ENCODE measurements at places on chromosomes 6 and 20.

- DNase-seq: no peak
Observed at GRCh38 chr6:24566020-24566767, 71.4 kb downstream of the ALDH5A1 start.

- DNase-seq: no peak
Observed at GRCh38 chr6:6409397-6410030, 89.1 kb upstream of the F13A1 start.

- DNase-seq: peak; percentile 41
Observed at GRCh38 chr6:121849477-121849876, 414.0 kb downstream of the GJA1 start.

GRCh38 chr6:136609873-136610706 is 59.9 kb upstream of the MAP7 start:
- DNase-seq: peak; percentile 14

DNA sequence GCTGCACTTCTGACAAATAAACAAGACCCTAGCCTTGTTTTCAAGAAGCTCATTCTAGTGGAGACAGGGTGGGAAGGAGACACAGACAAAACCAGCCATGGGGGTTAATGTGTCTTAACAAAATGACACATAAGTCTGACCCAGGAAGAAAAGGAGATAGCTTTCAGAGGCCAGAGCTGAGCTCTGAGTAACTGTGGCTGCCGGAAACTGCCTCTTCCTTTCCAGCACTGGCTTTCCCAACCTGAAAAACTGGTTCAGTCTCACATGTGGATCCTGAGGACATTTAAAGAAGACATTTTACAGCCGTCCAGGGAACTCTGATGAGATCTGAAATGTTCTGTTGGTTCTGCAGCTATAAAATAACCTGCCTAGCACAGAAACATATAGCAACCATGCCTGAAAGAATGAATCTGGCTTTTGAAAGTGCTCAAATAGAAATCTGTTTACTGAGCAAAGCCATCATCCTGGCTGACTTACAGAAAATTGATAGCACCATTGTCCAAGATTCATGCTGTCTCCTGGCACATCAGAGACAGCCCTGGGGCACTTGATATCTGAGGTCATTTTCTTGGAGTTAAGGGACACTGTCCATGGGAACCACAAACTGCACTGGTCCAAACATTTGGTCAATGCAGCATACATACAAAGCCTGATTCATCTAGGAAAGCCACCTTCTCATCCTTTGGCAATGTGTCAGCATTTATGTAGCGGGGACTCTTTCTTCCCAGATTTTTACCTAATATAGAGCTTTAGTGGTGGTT is 83.2 kb upstream of the PAX1 start:
- DNase-seq: no peak

DNA sequence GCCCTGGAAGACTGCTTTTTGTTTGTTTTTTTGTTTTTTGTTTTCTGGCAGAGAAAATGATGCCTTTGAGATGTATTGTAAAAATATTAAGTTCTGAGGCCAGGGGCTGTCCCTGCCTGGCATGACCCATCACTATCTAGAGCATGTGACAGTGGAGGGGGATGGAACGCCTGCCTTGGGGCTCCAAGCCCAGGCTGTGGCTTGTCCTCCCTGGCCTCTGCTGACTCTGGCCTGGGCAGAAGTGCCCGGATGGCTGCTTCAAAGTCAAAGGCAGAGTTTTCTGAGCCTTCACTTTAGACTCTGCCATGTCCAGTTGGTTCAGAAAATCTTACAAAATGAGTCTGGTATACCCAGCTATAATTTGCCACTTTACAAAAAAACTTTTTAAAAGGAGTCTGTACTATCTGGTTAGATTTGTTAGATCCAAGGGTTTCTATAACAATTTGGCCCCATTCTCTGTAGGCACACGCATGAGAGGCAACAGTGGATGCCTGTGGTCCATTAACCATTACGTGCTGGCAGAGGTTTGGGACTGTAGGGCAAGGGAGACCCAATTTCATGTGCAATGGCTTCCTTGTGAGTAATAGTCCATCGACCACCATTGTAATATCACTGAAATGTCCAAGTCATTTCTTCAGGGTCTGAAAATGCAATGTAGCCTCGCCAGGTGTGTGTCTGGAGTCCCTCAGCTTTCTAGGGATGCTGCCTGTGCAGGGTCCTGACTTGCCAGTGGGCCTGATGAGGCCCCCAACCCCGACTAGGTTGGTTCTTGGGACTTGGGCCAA is 8.3 kb downstream of the PPP1R3G start:
- no peak for DNase-seq

All from activated CD4-positive, alpha-beta T cell treated with anti-CD3 and anti-CD28 coated beads, Interleukin-2, amount 50 U/mL, for 16 hours (primary cell).